ENCODE measurements at places on chromosomes 3 and 15.
A peak's percentile ranks its signal among the peaks of the same experiment; 100 is the strongest.

DNA sequence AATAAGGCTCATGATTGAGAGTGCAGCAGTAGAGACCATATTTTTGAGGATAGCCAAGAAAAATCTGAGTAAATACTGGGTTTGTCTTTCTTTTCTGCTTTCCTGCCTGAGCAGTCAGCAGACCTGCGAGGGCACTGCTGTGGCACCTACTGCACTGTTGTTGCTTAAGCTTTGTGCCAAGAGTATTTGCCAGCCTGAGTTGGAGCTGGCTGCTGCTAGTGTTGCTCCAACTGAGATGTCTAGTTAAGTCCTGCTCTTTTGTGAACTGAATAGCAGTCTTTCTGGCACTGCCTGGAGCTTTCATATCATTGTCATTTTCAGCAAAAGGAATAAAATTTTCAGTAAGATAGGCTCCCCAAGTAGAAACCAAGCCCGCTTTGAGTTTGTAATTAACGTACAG lies 214.5 kb upstream of the P2RY1 start:
- DNase-seq = peak; percentile 64

DNA sequence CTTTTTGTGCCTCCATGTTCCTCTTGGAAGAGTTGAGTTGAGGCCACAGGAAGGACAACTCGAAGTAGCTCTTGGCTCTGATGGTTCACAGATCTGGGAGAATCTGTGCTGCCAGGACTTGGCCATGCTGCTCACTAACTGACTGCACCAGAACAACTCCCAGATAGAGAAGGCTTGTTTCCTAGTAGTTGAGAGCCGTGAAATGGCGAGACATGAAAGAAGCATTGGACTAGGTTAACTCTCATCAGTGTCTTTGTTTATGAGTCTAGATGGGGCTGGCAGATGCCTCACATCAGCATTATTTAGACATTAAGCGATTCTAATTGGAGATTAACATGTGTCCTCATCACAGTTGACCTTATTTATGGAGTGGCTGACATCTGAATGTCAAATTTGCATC lies 92.9 kb upstream of the AGBL1 start:
- DNase-seq = no peak

DNA sequence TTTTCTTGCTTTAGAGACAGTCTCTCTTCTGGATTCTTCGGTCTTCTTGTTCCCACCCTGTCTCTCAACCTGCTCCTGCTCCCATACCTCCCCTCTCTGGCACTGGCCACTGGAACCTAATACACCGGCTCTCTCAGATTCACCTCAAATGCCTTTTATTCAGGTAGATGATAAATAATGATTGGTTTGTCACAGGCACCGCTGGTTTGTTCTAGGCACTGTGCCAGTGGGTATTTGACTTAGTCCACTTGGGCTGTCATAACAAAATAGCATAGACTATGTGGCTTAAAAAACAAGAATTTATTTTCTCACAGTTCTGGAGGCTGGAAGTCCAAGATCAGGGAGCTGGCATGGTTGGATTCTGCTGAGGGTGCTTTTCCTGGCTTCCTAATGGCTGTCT lies 278.2 kb upstream of the STT3B start:
- DNase-seq = no peak

DNA sequence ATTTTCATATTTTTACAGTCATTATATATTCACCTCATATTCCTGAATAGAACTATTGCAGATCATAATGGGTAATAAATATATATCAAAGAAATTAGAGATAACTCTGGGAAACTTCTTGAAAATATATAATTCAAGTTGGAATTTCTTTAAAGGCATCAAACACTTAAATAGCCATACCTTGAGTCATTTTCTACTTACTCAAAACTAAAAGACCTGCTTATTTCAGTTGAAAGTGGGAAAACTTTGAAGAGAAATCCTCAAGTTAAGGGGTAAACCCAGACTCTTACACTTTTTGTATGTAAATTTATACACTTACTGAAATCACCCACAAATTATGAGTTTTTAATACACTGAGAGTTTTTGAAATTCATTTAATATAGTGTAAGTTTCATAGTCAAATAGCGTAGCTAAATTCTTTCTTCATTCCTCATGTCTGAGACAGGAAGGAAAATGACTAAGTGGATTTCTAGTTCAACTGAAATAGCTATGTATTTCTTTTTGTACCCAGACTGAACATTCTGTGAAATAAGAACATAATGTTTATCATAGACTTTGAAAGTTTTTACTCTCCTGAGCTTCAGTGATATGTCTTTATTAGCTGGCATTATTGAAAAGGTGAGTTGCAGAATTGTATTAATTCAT lies 4.6 kb upstream of the ALCAM start:
- DNase-seq = no peak

DNA sequence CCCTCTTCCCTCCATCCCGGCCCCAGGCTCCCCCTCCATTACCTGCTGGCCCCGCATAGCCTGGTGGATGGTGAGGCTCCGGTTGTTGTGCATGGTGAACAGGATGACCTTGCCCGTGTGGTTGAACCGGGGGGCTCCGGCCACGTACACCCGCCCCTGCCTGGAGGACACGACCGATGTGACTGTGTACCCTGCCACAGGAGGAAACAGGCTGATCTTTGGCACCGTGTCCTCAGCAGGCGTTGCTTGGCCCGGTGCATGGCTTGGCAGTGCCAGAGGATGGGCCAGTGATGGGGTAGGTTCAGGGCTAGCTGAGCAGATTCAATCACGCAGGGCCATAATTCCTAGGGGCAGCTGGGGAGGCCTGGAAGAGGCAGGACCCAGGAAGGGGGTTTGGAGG lies 58.1 kb downstream of the FEM1B start:
- DNase-seq = no peak

GRCh38 chr3:101556064-101556463 lies 5.6 kb upstream of the TRMT10C start:
- no peak for DNase-seq

GRCh38 chr3:150583028-150583427 lies 20.1 kb upstream of the SELENOT start:
- no peak for DNase-seq

- no peak for DNase-seq
These were observed 1137.9 kb downstream of the ROBO2 start for GRCh38 chr3:78177780-78178179.

DNA sequence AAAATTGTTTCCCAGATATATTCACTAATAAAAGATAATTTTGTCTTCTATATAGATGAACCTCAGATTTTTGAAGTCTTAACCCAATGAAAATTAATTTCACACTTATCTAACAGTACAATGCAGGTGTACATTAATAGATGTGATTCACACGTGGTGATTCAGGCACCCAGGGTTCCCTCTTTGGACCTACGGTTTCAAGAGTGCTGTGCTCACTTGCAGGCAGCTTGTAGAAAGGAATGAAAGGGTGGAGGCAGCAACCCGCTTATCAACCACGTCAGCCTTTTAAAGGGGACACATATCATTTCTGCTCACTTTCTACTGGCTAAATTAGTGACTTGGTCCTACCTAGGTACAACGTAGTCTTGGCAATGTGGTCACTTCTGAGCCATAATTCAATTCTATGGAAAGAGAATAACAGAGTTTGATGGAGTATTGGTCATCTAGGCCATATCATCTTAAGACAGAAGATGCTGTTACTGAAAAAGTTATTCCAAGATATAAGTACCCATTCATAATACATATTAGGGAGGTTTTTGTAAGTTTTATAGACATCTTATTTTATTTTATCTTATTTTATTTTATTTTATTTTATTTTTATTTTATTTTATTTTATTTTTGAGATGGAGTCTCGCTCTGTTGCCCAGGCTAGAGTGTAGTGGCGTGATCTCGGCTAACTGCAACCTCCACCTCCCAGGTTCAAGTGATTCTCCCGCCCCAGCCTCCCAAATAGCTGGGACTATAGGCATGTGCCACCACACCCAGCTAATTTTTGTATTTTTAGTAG lies 37.9 kb downstream of the ACP3 start:
- DNase-seq = no peak

DNA sequence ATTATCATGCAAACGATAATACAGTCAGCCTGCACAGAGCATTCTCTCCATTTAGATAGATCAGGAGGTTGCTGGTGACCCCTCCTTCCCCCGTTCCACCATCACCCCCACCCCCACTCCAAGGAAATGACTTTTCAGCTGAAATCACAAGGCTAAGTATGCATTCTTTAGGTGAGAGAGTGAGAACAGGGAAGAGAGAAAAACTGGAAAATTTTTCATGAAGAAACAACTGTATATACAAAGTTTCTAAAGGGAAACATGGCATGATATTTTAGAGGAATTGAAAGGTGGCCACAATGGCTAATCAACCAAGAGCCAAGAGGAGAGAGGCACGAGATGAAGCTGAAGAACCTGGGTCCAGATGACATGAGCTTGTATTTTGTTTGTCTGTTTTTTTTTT lies 22.2 kb downstream of the BCL2A1 start:
- no peak for DNase-seq
